T-helper 17 cell (primary cell): ENCODE measurements at places on chromosomes 2 and 18.

- no peak for DNase-seq
These were observed 43.7 kb downstream of the TWIST2 start for GRCh38 chr2:238891457-238892203.

DNA sequence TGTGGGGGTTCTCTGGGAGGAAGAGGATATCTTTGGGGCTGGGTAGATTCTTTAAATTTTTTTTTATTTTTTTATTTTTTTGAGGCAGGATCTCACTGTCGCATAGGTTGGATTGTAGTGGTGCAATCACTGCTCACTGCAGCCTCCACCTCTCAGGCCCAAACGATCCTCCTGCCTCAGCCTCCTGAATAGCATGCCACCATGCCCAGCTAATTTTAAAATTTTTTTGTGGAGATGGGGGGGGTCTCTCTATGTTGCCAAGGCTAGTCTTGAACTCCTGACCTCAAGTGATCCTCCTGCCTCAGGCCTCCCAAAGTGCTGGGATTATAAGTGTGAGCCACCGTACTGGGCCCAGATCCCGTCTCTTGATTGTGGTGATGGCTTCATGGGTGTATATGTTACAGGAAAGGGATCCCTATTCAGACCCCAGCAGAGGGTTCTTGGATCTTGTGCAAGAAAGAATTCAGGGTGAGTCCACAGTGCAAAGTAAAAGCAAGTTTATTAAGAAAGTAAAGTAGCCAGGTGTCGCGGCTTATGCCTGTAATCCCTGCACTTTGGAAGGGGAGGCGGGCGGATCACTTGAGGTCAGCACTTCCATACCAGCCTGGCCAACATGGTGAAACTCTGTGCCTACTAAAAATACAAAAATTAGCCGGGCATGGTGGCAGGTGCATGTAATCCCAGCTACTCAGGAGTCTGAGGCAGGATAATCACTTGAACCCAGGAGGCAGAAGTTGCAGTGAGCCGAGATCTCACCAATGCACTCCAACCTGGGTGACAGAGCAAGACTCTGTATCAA lies 2.0 kb upstream of the C2orf68 start:
- DNase-seq, result no peak

- DNase-seq, result peak; percentile 12
These were observed 55.9 kb downstream of the UNC50 start for GRCh38 chr2:98664323-98664722.

- no peak for DNase-seq
These were observed 216.3 kb downstream of the SNTG2 start for GRCh38 chr2:1166976-1167375.

- no peak for DNase-seq
These were observed 64.5 kb upstream of the HDAC4 start for GRCh38 chr2:239465017-239466001.

DNA sequence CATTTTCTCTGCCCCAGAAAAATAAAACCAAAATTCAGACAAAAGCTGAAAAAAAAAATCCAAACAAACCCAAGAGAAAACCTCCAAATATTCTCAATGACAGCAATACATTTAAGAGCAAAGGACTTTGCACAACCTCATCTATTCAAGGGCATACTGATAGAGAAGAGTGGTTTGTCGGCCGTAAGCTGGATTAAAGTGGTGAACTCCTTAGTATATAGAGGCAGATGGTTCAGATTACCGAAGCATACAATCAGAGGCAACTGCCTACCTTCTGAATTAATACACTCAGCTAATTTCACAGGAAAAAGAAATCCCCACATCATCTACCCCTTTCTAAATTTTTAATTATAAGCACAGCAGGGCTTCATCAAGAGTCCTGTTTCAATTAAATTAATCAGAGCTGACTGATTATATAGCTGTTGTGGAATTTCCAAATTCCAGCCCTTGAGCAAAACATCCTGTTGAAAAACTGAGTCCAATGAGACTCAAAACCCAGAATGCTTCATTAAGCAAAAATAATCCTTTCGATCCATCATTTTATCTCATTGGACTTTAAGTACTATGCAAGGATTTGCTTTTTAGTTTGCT lies at the start of gene CPLX4:
Gene CPLX4 (minus strand): TSS at position 190 of the 591 bp plus-strand sequence. CDS start 187 bp downstream, at position 3.
- no peak for DNase-seq

GRCh38 chr2:102910724-102911123 lies 148.9 kb downstream of the TMEM182 start:
- DNase-seq, result no peak

- DNase-seq, result no peak
These were observed 437.5 kb upstream of the NXPH2 start for GRCh38 chr2:139217641-139218040.

- DNase-seq, result no peak
These were observed 1.9 kb upstream of the IL1R2 start for GRCh38 chr2:101989740-101990460.

DNA sequence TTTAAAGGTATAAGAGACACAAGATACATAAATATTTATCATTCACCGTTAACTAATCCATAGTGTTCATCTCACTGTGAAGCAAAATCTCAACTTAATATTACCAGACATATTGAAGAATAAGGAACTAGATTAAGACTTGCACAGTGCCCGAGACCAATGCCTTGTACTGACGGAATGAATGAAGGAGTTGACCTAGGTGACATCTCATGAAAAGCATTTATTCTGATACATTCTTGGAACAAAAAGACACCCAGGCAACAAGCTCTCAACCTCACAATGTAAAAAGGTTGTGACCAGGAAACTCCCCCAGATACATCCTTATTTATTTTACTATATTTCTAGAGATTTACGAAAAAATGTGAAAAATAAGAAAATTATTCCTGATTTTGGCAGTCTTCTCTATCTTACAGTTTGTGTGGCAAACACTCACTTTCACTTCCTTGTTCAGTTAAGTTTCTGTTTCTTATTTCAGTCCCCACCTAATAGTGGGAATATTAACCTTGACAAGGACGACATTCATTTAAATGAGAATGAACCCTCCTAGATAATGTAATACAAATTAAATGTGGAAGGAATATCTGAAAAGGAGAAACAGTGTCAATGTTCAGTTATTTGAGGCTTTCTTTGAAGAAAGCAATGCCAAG lies 28.4 kb downstream of the M1AP start:
- no peak for DNase-seq

- DNase-seq, result no peak
These were observed 214.0 kb downstream of the CYP26B1 start for GRCh38 chr2:71933467-71934319.
